Stimulated activated CD4-positive, alpha-beta T cell treated with anti-CD3 and anti-CD28 coated beads, Interleukin-2, amount 100 ng/mL, for 4 hours (primary cell): ENCODE measurements at places on chromosomes 5 and 9.

DNA sequence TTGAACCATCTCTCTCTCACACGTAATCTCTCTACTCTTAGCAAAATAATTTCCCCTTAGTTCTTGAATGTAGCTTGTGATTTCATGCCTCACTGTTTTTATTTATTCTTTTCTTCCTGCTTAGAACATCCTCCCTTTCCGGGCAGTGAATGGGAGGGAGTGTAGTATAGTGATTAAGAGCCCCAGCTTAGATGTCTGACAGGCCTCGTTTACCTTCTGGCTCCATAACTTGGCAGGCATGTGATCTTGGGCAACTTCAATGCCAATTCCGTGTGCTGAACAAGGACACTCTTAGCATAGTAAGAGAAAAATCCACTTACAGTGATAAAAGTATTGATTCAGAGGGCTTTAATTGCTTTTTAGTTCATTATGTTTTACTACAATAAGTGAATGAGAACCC is 96.3 kb upstream of the TNPO1 start:
- no peak for DNase-seq

GRCh38 chr5:13629218-13629617 is 315.3 kb downstream of the DNAH5 start:
- DNase-seq: no peak

- no peak for DNase-seq
These were observed 357.1 kb downstream of the TRIM32 start for GRCh38 chr9:117044241-117044640.

GRCh38 chr9:120413121-120414048 is 166.6 kb downstream of the CDK5RAP2 start:
- DNase-seq: no peak

DNA sequence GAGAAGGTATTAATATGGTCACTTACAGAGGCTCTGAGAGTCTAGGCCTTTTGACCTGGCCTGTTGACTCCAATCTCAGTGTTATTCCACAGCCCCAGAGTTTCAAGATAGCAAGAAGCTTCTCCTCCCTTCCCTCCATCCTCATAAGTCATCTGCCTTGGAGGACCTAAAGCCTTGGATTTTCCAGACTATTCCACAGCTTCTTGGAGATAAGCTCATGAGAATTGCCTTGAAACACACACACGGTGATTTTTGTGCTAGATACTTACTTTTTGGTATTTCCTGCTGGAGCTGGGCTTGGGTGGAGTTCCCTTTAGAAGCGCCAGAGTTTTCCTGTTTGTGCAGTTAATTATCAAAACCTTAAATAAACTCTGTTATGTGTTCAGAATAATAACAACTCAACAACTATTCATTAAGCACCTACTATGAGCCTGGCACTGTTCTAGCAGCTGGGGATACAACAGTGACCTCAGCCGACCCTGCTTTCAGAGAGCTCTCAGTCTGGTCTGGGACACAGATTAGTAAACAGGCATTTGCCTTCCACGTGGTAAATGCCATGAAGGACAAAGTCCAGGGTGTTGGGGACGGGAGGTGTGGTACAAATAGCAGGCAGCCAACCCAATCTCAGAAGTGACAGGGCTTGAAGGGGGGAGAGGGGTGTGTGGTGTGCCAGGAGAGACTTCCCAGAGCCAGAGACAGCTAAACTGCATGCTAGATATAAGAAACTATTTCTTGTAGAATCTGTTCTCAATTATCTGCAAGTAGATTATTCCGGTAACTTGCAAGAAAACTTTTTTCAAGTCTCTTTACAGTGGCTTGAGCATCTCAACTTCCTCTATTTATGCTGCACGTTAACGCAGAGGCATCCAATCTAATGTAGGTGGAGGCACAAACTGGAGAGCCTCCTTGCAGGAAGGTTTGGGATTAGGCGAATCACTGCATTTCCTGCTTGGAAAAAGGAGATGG is 55.9 kb upstream of the KLF9 start:
- no peak for DNase-seq

DNA sequence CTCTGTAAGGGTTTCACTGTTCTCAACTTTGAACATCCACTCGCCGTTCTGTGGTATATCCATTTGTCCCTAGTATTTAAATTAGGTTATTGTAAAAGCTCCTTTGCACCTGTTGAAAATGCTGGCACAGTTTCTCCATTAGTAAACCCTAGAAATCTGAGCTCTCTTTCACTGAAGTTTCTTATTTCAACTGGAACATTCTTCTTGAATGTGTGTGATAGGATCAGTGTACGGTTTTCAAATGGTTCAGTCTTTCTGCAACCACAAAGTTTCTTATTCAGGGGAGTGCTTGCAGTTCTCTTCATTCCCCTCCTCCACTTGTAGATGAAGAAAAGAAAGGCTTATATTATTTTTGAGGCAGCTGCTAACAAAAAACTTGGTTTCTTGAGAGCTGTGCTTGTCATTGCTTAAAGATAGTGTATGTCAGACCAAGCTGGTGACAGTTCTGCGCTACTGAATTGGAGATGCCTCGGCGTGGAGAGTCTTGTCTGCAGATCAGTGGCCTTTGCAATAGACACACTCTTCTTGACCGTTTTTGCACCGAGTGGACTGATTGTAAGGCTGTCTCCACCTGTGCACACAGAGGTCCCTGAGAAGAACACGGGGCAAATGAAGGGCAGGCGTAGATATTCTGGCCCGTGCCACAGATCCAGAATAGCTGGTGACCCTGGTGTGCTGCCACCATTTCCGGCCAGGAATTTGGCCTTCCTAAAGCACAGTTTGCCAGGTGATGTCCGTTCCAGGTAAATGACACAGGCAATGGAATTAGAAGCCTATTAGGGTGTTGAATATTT is 102.2 kb downstream of the TRIO start:
- DNase-seq: no peak

- DNase-seq: no peak
These were observed 75.1 kb upstream of the IER5L start for GRCh38 chr9:129252937-129253802.

DNA sequence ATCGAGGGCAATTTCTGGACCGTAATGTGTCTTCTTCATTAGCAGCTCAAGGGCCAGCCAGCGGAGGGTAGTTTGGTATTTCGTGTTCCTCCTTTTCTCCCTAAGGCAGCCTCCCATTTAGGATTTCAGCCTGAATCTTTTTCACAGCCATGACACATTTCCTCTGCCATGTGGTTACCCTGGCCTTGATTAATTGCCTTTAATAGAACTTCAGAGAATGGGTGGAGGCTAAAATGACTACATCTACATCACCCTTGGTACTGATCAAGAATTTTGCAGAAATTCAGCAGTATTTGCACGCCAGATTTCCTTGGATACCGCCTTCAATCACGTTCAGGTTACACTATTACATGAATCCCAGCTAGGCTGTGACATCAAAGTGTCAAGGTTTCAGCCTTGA is 58.0 kb downstream of the ADAMTS16 start:
- no peak for DNase-seq

GRCh38 chr5:3852161-3852916 is 256.7 kb downstream of the IRX1 start:
- no peak for DNase-seq

- DNase-seq: no peak
These were observed 6.7 kb downstream of the NRARP start for GRCh38 chr9:137295238-137295811.

GRCh38 chr9:98149422-98149821 is 30.4 kb upstream of the TRIM14 start:
- no peak for DNase-seq

DNA sequence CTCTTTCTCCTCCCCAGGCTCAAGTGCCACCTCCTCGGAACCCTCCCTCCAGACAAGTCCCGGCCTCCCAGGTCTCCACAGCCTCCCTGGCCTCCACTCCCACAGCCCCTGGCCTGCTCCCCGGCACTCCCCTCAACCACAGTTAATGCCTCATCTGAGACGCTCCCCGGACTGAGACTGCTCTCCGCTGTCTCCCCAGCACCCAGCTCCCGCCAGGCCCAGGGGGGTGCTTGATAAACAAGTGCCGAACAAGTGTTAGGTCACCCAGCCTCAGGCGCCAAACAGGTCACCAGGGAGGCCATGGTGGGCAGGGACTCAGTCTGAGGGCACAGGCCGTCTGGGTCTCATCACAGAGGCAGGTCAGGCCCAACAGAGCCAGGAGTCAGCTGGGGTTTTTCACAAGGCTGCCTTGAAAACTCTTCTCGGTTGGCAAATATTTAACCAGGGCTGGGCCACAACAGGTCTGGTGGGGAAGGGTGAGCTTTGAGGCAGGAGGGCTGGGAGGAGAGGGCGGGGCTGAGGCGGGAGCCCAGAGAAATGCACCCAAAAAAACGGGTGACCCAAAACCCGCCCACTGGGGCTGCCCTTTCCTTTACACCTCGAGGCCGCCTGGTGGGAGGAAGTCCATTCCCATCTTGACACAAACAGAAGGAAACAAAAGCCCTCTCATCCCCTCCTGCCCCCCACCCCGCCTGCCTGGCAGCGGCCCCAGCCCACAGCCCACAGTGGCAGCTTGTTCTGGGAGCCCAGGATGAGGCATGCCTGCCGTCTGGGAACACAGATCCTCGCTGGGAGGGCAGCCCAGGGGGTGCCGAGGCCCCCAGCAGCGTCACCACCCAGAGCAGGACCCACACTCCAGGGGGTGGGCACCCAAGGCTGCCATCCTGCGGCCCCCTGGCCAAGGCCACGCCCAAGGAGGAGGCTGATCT is 66.6 kb upstream of the STXBP1 start:
- DNase-seq: no peak

GRCh38 chr5:169811680-169812079 is 168.6 kb downstream of the INSYN2B start:
- DNase-seq: no peak

- no peak for DNase-seq
These were observed 70.8 kb upstream of the UNC5A start for GRCh38 chr5:176739461-176740051.

DNA sequence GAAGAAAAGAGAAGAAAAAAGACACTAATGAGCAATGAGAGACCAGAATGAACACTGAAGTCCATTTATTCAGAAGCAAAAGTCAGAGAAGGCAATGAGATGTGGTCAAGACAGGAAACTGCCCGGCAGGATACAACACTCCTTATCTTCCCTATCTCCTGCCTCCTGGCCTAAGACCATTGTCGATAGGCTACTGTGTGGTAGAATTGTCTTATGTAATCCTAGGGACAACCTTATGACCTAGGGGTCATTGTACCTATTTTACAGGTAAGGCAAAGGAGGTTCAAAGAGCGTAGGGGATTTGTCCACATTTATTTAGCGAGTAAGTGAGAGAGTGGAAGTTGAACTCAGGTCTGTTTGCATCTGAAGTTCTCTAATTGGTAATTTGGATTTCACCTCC is 63.0 kb upstream of the PTPN3 start:
- DNase-seq: no peak

DNA sequence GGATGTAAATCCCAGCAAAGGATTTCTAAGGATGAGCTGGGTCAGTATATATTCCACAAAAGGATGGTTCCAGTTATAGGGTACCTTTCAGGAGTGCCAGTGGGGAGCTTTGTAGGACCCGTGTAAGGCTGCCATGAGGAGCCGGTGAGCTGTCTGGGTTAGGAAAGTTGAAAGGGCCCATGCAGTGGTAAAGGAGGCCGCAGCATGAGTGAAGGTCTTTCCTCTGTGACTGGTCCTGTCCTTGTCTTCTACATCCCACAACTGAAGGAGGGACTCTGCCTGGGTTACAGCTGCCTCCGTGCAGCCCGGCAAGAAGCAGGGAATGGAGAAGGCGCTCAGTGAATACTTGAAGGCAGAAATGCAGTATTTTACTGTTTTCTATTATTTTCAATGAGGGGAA is 58.9 kb downstream of the HSPA4 start:
- DNase-seq: no peak

GRCh38 chr5:150607105-150607504 is 33.4 kb upstream of the SYNPO start:
- DNase-seq: no peak

GRCh38 chr5:165130656-165131055 is 1625.2 kb downstream of the MAT2B start:
- no peak for DNase-seq

GRCh38 chr9:134068744-134069479 is 1.1 kb upstream of the BRD3 start:
- no peak for DNase-seq

DNA sequence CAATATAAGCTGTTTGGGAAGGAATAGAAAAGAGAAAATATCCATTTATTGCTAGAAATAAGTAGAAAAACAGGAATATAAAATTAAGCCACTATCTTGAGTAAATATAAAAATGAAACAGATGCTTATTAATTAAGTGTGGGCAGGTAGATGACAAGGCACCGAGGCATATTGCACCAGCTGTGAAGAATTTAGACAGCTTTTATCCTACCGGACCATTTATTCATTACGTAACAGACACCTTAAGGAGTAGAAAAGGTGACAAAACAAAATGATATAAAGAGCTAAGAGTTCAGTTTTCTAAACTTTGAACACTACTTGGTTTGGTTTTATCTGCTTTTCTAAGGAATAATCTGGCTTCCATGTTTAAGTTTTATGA is 404.1 kb downstream of the PTPRD start:
- no peak for DNase-seq

DNA sequence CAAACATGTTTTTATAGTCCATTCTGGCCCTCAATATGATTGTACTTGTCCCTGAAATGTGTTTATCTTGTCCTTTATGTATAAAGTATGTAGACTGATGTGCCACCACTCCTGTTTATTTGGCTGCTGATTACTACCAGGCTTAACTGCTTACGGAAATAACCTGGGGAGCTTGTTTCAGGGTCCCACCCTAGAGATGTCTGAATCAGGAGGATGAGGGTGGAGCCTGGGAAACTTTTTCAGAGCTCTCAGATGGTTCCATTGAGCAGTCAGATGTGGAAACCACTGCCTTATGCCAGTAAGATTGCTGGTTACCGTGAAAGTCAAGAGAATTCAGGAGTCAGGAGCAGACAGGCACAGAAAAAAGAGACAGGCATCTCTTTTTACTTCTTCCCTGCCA is 19.2 kb downstream of the SLC23A1 start:
- no peak for DNase-seq

DNA sequence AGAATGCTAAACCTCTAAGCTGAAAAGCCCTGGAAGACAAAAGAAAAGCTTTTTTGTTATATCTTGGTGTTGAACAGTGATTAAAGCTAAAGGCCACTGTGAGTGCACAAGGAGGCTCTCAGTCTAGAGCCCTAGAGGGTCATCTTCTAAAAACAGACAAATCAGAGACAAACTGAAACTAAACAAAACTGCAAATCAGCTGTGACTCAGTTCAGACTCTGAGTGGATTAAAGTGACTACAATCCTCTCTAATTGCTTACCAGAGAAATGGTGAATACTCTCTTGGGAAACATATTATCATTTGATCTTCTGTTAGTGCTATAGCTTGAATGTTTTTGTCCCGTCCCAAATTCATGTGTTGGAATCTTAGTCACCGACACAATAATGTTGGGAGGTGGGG is 491.9 kb downstream of the CDH18 start:
- DNase-seq: no peak

GRCh38 chr5:55820488-55820887 is 30.7 kb upstream of the IL31RA start:
- no peak for DNase-seq

DNA sequence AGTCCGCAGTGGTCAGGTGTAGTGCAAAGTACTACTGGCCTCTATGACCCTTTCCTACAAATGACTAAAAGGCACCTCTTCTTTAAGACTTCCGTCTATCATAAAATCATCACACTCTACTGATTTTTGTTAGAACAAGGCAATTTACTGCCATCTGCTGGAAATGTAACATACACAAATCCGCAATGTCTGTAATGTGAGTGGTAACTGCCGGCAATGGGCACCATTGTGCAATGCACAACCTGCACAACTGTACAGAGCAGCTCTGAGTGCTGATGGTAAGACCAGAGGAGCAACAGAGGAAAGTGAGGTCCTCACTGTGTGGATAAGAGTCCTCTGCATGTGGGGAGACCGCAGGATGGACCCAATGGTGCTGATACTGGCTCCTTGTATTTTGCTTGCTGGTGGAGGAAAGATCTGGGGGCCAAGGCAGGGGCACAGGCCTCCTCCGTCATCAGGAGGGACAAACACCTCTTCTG is 103.7 kb downstream of the ATPSCKMT start:
- DNase-seq: no peak
